Naive thymus-derived CD8-positive, alpha-beta T cell (primary cell): ENCODE measurements at places on chromosomes 13 and 19. TPM values are rescaled to one million over a fixed set of nuclear protein-coding genes. Genes with fewer than 3 reads are reported as not detected.

The PPP1R12C gene
- 140 TPM for total RNA-seq

The CLEC17A gene
- 4.0 TPM for total RNA-seq

The RAB11B gene
- total RNA-seq = 112 TPM

GRCh38 chr13:73808318-73808717 is 325.9 kb downstream of the KLF12 start:
- peaks cover 70% of the 10 kb centered on the region for H3K36me3 ChIP-seq
- DNase-seq = no peak
- no peak overlapping the region for H3K4me3 ChIP-seq
- H3K4me1 ChIP-seq = peaks cover 47% of the 10 kb centered on the region
- no peaks in the 10 kb centered on the region for H3K27me3 ChIP-seq
- no peak overlapping the region for H3K27ac ChIP-seq

- no peaks in the 10 kb centered on the region for H3K36me3 ChIP-seq
- no peaks in the 10 kb centered on the region for H3K27me3 ChIP-seq
- H3K4me1 ChIP-seq = peaks cover 17% of the 10 kb centered on the region
- no peak for DNase-seq
- H3K27ac ChIP-seq = no peak overlapping the region
Observed at GRCh38 chr19:3375221-3376090, 9.1 kb downstream of the NFIC start.

GRCh38 chr19:15378534-15379082 is 979 bp downstream of the AKAP8 start:
- peak overlapping the region; percentile 98 for H3K27ac ChIP-seq
- DNase-seq = no peak
- peak overlapping the region; percentile 99 for H3K4me3 ChIP-seq
- H3K4me1 ChIP-seq = peaks cover 18% of the 10 kb centered on the region
- H3K27me3 ChIP-seq = no peaks in the 10 kb centered on the region
- H3K36me3 ChIP-seq = no peaks in the 10 kb centered on the region

- no peak overlapping the region for H3K4me3 ChIP-seq
- no peak for DNase-seq
- H3K4me1 ChIP-seq = no peaks in the 10 kb centered on the region
- H3K36me3 ChIP-seq = peaks cover 97% of the 10 kb centered on the region
- peak overlapping the region; percentile 24 for H3K27ac ChIP-seq
Observed at GRCh38 chr13:24293746-24294145, 15.6 kb upstream of the C1QTNF9 start.

DNA sequence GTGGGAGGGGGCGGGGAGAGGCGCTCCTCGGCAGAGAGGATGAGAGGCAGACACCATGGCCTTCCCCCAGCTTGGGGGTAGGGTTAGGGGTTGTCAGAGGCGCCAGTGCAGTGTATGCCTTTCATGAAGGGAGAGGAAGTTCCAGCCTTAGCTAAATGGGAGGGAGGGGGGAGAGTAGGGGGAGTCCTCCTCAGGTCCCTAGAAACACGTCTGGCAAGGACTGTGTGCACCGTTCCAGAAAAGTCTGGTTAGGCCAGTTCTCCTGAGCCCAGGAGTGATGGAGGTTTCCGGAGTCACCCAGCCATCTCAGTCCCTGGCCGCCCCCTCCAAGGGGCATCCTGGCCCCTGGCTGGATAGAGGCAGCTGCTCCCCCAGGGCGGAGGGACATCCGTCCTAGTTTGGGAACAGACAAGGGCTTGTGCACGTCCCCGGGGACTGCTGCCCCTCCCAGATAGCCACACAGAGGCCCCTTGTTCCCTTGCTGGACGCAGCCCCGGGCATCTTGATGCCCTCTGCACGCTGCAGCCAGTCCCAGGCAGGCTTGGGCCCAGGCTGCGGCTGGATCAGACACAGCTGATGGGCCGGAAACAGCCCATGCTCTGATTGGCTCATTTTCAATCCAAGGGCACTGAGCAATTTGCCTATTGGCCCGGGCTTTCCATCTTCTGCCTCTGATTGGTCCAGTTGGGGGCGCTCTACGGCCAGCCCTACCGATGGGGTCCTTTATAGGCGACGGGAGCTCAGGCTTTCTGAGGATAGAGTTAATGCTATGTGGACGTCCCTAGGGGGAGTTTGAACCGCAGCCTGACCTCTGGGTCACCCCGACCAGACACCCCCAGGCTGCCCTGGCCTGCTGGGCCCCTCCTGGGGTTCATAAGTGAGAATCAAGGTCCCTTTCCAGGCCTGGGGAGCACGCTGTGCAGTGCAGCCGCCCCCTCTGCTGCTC is 3.8 kb downstream of the S1PR2 start:
- H3K27me3 ChIP-seq = no peaks in the 10 kb centered on the region
- peaks cover 29% of the 10 kb centered on the region for H3K4me1 ChIP-seq
- no peak overlapping the region for H3K27ac ChIP-seq
- no peaks in the 10 kb centered on the region for H3K36me3 ChIP-seq
- H3K4me3 ChIP-seq = no peak overlapping the region
